Naive thymus-derived CD4-positive, alpha-beta T cell (primary cell): ENCODE measurements at places on chromosomes 7 and 10. TPM values are rescaled to one million over a fixed set of nuclear protein-coding genes. Genes with fewer than 3 reads are reported as not detected.

Gene STAMBPL1
- 53.0 and 57.7 TPM in 2 replicates for total RNA-seq

Gene FGFBP3
- 1.1 TPM for total RNA-seq

Gene BBS9
- total RNA-seq, result 31.0 TPM

Gene NUPR2
- total RNA-seq, result not detected

Gene CCAR1
- 64.4 TPM for total RNA-seq

Gene UBE2H
- total RNA-seq, result 46.9 TPM

Gene CCL24
- not detected for total RNA-seq

Gene AKR1C4
- total RNA-seq, result not detected

Gene CRHR2
- total RNA-seq, result not detected

Gene GJD4
- not detected for total RNA-seq

Gene CYP2C19
- total RNA-seq, result not detected

Gene LRRN3
- total RNA-seq, result 20.4 TPM

Gene SLC18A2
- total RNA-seq, result 1.7 TPM

Gene AKR1C1
- 3.0 TPM for total RNA-seq

Gene CASTOR2
- 2.1 and 3.0 TPM in 2 replicates for total RNA-seq

Gene TMEM184A
- not detected in 2 replicates for total RNA-seq

Gene EPHA1
- total RNA-seq, result 33.6 TPM

DNA sequence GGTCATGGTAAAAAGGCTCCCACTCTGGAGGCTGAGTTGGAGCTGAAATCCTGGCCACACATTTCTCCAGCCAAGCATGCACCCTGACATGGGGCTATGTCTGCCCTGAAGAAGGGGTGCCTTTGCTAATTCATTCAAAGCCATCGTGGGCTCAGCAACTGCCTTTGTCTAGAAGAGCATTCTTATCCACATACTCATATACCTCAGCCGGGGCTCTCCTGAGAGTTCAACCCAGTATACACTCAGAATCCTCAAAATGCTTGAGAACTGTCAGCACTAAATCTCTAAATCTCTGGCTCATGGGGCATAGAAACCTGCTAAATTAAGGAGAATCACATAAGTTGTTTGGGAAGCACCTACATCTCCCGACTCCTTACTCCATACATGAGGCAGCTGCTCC, 89.3 kb downstream of the MRPL32 start:
- H3K4me1 ChIP-seq, result no peaks in the 10 kb centered on the region
- H3K4me3 ChIP-seq, result no peak overlapping the region
- H3K36me3 ChIP-seq, result no peaks in the 10 kb centered on the region

GRCh38 chr10:64867501-64867962, 1346.3 kb downstream of the REEP3 start:
- no peaks in the 10 kb centered on the region for H3K4me1 ChIP-seq
- DNase-seq, result no peak
- no peaks in the 10 kb centered on the region for H3K27me3 ChIP-seq
- H3K4me3 ChIP-seq, result no peak overlapping the region
- no peaks in the 10 kb centered on the region for H3K36me3 ChIP-seq
- H3K27ac ChIP-seq, result no peak overlapping the region

GRCh38 chr7:106562711-106563366, 98.1 kb downstream of the CCDC71L start:
- H3K36me3 ChIP-seq, result no peaks in the 10 kb centered on the region
- no peaks in the 10 kb centered on the region for H3K4me1 ChIP-seq
- no peak overlapping the region for H3K27ac ChIP-seq
- no peak for DNase-seq
- H3K4me3 ChIP-seq, result no peak overlapping the region

- no peaks in the 10 kb centered on the region for H3K36me3 ChIP-seq
- H3K4me1 ChIP-seq, result no peaks in the 10 kb centered on the region
- no peak overlapping the region for H3K27ac ChIP-seq
- H3K4me3 ChIP-seq, result no peak overlapping the region
Measured at GRCh38 chr7:1977059-1977875, 255.5 kb downstream of the MAD1L1 start.

GRCh38 chr7:118664498-118664897, 440.0 kb downstream of the ANKRD7 start:
- no peaks in the 10 kb centered on the region for H3K36me3 ChIP-seq
- no peaks in the 10 kb centered on the region for H3K4me1 ChIP-seq
- H3K4me3 ChIP-seq, result no peak overlapping the region
- DNase-seq, result no peak
- H3K27me3 ChIP-seq, result no peaks in the 10 kb centered on the region
- H3K27ac ChIP-seq, result no peak overlapping the region

GRCh38 chr7:1971946-1972654, 260.6 kb downstream of the MAD1L1 start:
- H3K27ac ChIP-seq, result no peak overlapping the region
- H3K27me3 ChIP-seq, result no peaks in the 10 kb centered on the region
- no peak for DNase-seq
- no peak overlapping the region for H3K4me3 ChIP-seq

GRCh38 chr10:621981-622740, 67.3 kb downstream of the DIP2C start:
- H3K4me3 ChIP-seq, result no peak overlapping the region
- no peak for DNase-seq
- H3K4me1 ChIP-seq, result no peaks in the 10 kb centered on the region
- H3K27ac ChIP-seq, result no peak overlapping the region
- H3K27me3 ChIP-seq, result no peaks in the 10 kb centered on the region

GRCh38 chr10:98957801-98958200, 277.9 kb downstream of the HPSE2 start:
- H3K27ac ChIP-seq, result no peak overlapping the region
- H3K4me1 ChIP-seq, result no peaks in the 10 kb centered on the region
- H3K27me3 ChIP-seq, result no peaks in the 10 kb centered on the region
- no peaks in the 10 kb centered on the region for H3K36me3 ChIP-seq

- no peaks in the 10 kb centered on the region for H3K27me3 ChIP-seq
- H3K36me3 ChIP-seq, result peaks cover 17% of the 10 kb centered on the region
- H3K4me1 ChIP-seq, result peaks cover 22% of the 10 kb centered on the region
- peak within 1 kb of the TSS; percentile 66 for H3K4me3 ChIP-seq
- DNase-seq, result peak; percentile 99
- H3K27ac ChIP-seq, result peak within 1 kb of the TSS; percentile 95
Measured at GRCh38 chr10:72215611-72216549, at the start of the genes ANAPC16 and ASCC1. ANAPC16 (plus strand) TSS chr10:72216012; CDS start chr10:72223915, 7,903 bp downstream. ASCC1 (minus strand) TSS chr10:72216276; CDS start chr10:72213298, 2,978 bp downstream.

DNA sequence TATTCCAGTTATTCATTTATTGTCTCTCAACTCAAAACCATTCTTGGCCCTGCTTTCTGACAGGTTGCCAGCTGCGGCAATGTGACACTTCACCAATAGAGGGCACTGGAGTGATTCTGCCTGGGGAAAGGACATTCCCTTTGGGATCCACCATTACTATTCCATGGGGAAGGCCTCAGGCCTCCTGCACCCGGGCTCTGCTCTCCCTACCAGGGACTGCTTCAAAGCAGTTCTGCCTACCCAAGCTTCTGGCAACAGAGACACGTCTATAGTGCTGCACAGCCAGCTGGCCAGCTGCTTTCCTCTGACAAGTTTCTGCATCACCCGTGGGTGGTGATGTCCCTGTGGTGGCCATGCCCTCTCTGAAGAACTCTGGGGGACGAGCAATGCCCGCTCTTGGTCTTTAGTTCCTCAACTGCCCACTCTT, 163.8 kb downstream of the ELMO1 start:
- H3K27ac ChIP-seq, result no peak overlapping the region
- no peaks in the 10 kb centered on the region for H3K36me3 ChIP-seq
- peak; percentile 19 for DNase-seq
- H3K4me3 ChIP-seq, result no peak overlapping the region

DNA sequence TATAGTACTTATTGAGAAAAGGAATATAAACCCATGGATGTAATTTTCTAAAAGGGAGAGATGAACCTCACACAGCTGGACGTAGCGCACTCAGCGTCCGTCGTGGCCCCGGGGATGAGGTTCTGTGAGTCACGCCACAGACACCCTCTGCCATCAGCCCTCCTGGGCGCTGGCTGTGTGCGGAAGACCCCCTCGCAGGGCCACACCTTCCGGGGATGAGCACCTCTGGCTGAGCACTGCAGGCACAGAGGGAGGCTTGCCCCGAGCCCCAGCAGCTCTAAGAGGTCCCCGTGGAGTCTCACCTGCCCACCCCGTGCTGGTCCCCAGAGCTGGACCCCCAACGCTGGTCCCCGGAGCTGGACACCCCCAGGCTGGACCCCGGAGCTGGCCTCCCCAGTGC, 215.8 kb downstream of the PTPRN2 start:
- H3K4me3 ChIP-seq, result no peak overlapping the region
- H3K36me3 ChIP-seq, result no peaks in the 10 kb centered on the region
- H3K27ac ChIP-seq, result no peak overlapping the region
- no peaks in the 10 kb centered on the region for H3K27me3 ChIP-seq
- H3K4me1 ChIP-seq, result no peaks in the 10 kb centered on the region
- no peak for DNase-seq

GRCh38 chr7:20227291-20227795, 10.2 kb upstream of the MACC1 start:
- no peaks in the 10 kb centered on the region for H3K27me3 ChIP-seq
- H3K36me3 ChIP-seq, result no peaks in the 10 kb centered on the region
- no peak for DNase-seq
- no peak overlapping the region for H3K4me3 ChIP-seq

- no peaks in the 10 kb centered on the region for H3K4me1 ChIP-seq
- H3K27ac ChIP-seq, result no peak overlapping the region
- H3K36me3 ChIP-seq, result no peaks in the 10 kb centered on the region
- no peak overlapping the region for H3K4me3 ChIP-seq
- H3K27me3 ChIP-seq, result no peaks in the 10 kb centered on the region
Measured at GRCh38 chr10:43685744-43686143, 37.1 kb upstream of the ZNF32 start.

DNA sequence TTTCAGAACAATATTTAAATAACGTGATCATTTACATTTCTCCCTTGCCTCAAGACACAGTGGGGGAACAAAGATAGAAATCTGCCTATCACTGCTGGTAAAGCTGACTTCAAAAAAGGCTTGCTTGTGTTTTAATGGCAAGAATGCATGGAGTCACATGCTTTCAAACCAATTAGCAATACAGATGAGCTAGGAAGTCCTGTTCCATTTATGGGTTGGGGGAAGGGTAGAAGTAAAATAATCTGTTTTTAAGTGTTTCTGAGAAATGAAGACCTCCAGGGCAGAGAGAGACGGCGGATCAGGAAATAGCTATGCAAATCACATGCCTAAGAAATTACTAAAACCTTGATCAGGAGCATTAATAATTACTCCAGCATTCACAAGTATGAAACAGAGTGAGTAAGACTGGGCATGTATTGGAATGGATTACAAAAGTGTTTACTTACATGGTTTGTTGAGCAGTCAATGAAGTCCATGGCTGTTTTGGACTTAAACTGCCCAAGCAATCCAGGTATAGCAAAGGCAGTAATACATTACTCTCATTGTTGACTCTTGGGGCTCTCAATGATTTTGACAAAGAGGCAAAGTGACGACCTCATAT, 142.0 kb downstream of the ARID5B start:
- H3K36me3 ChIP-seq, result no peaks in the 10 kb centered on the region
- no peaks in the 10 kb centered on the region for H3K27me3 ChIP-seq
- H3K4me3 ChIP-seq, result no peak overlapping the region
- H3K27ac ChIP-seq, result no peak overlapping the region
- H3K4me1 ChIP-seq, result peaks cover 76% of the 10 kb centered on the region

DNA sequence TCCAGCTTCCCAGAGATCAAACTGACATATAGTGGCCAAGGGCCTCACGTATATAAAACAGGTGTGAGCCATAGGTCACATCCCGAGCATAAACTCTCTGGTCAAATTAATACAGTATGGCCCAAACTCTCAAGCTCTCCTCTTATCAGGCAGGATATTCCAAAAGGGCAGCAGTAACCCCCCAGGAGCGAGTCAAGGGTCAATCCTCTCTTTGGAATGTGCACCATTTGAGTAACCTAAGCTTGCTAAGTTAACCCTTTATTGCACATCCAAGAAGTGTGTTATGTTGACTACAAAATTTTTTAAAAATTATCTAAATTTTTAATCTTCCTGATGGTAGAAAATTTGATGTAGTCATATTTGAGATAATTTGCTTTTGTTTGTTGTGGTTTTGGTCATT, 4.5 kb upstream of the TRIM24 start:
- no peaks in the 10 kb centered on the region for H3K27me3 ChIP-seq
- no peak overlapping the region for H3K27ac ChIP-seq
- no peaks in the 10 kb centered on the region for H3K36me3 ChIP-seq
- no peak overlapping the region for H3K4me3 ChIP-seq
- DNase-seq, result no peak
- no peaks in the 10 kb centered on the region for H3K4me1 ChIP-seq

- peaks cover 29% of the 10 kb centered on the region for H3K4me1 ChIP-seq
- H3K27me3 ChIP-seq, result no peaks in the 10 kb centered on the region
- H3K4me3 ChIP-seq, result no peak overlapping the region
Measured at GRCh38 chr10:110051487-110051886, 43.7 kb downstream of the ADD3 start.
